Stimulated activated naive CD8-positive, alpha-beta T cell treated with anti-CD3 and anti-CD28 coated beads, Interleukin-15, amount 100 ng/mL, for 72 hours (primary cell): ENCODE measurements at places on chromosomes 3 and 15.

DNA sequence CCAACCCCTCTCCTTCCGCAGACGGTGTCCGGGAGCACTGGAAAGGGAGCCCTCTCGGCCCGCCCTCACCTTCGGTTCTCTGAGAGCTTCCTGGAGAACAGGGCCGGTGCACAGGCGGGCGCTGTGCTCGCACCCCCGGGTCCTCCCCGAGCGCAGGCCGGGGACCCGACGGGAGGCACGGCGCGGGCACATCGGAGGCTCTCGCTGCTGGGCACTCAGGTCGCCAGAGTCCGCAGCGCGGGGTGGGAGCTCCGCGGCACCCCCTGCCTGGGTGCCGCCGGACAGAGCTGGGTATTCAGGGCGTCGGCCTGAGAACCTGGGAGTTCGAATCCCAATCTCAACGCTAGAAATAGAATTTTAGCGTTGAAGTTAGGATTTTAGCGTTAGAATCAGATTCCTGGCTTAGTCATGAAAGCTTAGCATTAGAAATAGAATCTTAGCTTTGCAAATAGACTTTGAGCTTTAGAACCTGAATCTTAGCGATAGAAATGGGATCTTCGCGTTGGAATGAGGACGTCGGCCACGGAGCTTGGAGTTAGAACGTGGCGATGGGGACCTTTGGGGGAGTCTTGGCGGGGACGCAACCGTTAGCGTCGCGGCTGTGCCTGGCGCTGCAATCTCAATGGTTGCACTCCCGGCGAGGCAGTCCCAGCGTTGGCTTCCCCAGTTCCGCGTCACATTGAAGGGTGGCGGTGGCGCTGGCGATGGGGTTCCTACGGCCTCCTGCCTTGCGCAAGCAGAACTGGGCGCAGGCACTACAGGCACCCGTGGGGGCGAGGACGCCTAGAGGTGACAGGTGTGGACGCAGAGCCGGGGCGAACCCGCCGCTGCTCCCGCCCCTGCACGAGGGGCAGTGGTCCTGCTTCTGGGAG, 549 bp downstream of the TRH start:
- DNase-seq = no peak

- DNase-seq = no peak
Observed at GRCh38 chr3:175383371-175383770, 524.2 kb downstream of the NAALADL2 start.

DNA sequence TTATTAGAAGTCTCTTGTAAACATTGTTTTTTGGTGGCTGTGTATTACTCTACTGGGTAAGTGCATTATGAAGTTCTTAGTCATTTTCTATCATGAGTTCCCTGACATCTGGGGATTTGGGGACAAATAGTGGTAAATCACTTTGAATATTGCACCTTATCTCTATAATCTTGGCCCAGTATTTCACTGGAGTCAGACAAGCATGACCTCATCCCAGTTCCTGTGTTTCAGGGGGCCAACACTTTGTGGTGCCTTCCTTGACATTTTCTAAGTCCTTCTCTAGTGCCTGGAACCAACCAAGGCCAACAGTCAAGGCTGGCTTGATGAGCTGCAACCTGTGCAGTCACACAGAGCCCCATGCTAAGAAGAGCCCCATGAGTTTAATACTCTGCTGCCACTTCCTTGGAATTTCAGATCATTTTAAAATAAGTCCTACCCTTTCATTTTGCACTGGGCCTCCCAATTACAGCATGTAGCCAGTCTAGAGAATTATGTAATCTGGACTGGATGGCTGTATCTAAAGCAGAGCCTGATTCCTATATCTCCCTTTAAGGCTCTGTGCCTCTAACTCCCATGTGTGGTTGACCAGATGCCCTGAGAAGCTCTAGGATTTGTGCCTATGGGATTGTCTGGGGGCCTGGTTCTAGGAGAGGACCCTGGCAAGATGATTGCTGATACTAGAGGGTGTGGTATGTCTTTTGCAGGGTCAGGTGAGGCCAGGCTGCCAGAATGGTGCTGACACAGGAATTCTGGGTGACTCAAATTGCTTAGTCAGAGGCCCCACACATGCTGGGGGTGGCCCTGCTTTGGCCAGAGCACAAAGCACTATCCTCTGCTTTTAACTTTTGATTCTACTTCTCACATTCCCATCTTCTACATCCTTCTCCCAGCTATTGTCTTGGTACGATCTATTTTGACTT, 319.6 kb upstream of the TBC1D5 start:
- no peak for DNase-seq

DNA sequence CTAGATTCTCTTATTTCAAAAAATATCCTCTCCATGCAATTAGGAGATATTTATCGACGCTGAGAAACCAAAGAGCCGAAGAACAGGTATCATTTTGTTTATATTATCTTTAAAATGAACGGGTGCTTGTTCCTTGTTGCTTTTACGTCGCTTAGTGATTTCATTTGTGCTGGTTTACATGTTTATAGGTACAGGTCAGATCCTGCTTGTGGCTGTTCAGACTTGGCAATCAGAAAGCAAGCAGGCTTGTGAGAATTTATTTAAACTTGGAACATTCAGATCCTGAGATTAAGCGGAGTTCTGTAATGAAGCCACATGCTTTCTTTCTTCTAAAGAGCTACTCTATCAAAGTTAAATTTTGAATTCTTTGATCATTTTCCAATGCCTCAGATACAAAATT, 43.0 kb upstream of the ATP2C1 start:
- DNase-seq = no peak

- no peak for DNase-seq
Observed at GRCh38 chr3:27079427-27080257, 289.5 kb downstream of the NEK10 start.

- no peak for DNase-seq
Observed at GRCh38 chr3:88882121-88882520, 225.3 kb upstream of the EPHA3 start.

GRCh38 chr3:51691021-51691420, 15.8 kb upstream of the GRM2 start:
- DNase-seq = no peak

DNA sequence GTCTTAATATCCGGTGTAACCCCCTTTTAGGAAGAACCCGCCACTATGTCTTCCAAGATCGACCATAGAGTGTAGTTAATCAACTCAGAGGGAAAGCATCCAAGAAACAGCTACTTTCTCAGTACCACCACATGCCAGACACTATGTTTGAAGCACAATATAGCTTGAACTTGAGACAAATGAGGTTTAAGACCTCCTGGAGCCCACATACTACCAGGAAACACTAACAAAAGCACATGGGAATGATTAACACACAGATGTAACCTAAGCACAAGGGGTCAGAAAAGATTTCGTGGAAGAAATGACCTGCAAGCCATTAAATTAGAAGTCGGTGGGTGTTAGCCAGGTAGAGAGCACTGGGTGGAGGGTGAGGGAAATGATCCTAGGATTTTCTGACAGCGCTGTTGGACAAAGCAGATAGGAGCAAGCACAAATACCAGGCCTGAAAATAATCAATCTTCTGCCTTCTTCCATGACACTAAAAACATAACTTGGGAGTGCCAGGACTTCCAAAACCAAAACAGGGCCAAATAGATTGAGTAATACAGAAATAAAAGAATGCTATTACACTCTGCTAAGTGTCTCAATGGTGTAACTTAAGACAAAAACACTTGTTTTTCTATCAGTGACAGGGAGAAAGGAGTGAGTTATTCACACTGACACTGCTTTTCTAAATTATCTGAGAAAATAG, 213.7 kb downstream of the FOXP1 start:
- DNase-seq = no peak

GRCh38 chr15:60370105-60370868, 27.5 kb downstream of the ANXA2 start:
- DNase-seq = no peak

DNA sequence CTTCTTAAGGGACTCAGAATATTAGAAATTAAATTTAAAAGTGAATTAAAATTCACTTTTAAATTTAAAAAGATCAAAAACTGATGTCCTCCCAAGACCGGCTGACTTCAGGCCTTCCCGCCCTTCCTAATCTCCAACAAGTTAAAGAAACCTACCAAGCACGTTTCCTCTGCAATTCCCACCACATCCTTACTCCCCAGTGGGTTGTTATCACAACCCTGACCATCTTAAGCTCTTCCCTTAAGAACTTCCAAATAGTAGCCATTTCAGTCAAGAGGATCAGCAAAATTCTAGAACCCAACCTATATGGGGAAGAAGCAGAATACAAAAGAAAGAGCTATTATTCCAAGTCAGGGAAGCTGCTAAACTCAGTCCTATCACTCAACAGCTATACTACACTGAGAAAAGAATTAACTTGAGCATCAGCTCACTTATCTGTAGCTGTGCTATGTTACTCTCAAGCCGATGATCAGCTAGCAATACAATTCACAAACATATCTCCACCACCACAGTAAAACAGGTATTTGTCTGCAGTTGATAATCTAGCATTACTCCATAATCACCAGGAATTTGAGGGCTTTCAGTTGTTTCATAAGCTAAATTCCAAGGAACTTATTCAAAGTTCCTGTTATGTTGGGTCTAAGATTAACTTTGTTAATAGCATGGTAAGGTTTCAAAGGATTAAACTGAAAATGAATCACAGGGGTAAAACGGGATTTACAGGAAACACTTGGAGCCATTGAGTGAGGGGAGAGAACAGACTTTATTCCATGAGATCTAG, 14.3 kb downstream of the ABCC5 start:
- no peak for DNase-seq

GRCh38 chr3:147415286-147415685, 6.1 kb downstream of the ZIC1 start:
- no peak for DNase-seq

DNA sequence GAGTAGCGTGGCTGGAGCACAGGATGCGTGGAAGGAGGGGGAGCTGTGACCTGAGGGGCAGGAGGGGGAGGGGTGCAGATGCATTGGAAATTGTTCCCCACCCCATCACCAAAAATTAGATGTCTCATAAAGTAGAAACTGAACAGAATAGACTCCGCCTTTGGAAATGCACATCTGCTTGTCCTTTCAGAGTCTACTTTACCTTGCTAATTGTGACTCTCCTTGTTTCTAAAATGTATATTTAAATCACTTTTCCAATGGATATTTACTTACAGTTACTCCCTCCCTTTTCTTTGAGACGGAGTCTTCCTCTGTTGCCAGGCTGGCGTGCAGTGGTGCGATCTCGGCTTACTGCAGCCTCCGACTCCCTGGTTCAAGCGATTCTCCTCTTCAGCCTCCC, 30.6 kb downstream of the SPG21 start:
- DNase-seq = no peak

GRCh38 chr3:42180901-42181300, 85.1 kb downstream of the CCK start:
- DNase-seq = no peak

DNA sequence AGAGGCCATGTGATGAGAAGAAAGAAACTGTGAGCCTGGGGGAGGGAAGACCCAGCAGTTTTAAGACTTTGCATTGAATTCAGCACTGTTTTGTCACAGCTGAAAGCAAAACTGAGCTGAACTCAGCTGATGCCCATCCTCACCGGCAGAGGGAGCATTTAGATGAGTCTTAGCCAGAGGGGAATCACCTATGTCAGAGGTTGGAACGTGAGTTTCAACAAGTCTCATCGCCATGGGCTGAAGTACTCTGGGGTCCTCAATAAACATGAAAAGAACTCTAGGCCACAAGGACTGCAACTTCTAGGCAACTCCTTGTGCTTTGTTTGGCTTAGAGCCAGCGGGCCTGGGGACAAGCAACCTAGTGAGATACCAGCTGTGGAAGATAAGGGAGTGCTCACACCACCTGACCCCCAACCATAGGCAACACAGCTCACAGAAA, 324.5 kb downstream of the TBL1XR1 start:
- DNase-seq = peak; percentile 58

DNA sequence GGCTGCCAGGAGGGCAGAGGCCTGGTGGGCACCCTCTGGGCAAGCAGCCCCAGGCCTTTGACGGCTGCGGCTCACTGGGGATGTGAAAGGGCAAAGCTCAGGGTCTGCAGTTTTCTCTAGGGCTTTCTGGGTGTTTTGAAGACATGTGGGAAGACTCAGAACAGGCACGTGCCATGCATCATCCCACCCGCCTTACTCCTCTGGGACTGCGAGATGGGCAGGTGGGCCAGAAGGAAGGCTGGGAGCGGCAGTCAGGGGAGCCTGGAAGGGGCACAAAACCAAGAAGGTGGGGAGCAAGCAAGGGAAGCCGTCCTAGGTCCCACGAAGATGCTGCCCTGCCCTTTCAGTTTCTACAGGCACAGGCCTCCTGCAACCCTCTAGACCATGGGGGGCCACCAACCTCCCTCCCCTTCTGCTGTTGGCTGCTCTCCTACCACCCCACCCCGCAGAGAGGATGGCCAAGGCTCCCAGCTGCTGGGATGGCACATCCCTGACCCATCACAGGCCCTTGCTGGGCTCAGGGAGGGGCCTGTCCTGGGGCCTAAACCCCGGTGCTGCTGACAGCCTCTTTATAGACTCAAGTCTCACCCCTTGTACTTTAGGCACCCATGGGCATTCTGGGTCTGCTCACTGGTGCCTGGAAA, 71.8 kb upstream of the CTSH start:
- no peak for DNase-seq

DNA sequence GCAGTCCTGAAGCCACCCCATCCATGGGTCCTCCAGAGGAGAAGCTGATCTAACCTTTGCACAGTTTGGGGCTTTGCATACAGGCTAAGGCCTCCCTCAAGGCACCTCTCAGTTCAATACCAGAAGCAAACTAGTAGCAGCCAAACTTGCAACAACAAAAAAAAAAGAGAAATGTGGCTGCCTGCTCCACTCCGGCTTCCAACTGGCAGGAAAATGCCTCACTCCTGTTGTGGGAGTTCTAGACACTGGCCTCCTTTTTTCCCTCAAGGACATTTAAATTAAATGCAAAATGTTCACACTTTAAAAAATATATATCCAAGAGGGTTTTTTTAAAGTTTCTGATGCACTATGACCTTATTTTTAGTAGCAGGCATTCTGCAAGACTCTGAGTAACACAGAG, 216.0 kb upstream of the TPM1 start:
- DNase-seq = no peak

DNA sequence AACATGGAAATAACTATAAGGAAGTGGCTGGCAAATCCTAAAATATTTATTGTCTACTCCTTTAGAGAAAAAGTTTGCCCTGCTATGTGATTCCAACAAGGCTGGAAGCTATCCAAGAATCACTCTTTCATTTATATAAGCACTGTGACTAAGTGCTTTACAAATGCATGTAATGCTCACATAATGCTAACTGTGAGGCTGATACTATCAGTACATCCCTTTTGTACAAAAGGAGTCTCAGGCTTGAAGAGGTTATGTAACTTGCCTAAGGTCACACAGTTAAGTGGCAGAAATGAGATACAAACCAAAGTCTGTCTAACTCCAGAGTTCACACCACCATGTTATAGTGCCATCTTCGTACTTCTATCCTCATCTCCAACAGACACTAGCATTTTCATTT, 17.0 kb downstream of the TOPBP1 start:
- no peak for DNase-seq
